Effector CD8-positive, alpha-beta T cell (primary cell): ENCODE measurements at places on chromosomes 5 and 9.
A peak's percentile ranks its signal among the peaks of the same experiment; 100 is the strongest.

GRCh38 chr5:146165460-146165859 is 17.0 kb downstream of the LARS1 start:
- no peak for DNase-seq

DNA sequence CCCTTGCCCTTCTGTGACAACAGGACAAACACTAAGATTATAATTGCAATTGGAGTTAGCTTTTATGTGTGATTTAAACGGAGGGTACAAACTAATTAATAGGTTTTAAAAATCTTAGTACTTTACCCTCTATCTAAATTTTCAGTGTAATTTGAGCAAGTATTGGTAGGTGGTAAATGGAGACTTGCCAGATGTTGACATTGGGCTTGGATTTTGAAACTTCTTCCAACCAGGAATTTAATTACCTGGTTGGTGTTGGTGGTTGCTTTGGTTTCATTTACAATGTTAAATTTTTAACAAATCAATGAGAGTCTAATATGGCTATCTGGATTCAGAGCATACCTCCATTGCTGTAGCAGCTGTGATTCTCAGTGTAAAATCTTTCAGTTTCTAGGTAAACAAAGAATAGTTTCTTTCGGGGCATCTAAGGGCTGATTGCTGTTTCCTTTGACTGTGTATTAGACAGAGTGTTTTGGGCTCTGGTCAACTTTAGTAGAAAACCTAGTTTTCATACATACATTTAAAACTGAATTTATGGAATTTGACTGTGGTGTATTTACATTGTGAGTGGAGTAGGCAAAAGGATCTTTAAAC is 1.9 kb downstream of the DAPK1 start:
- no peak for DNase-seq

DNA sequence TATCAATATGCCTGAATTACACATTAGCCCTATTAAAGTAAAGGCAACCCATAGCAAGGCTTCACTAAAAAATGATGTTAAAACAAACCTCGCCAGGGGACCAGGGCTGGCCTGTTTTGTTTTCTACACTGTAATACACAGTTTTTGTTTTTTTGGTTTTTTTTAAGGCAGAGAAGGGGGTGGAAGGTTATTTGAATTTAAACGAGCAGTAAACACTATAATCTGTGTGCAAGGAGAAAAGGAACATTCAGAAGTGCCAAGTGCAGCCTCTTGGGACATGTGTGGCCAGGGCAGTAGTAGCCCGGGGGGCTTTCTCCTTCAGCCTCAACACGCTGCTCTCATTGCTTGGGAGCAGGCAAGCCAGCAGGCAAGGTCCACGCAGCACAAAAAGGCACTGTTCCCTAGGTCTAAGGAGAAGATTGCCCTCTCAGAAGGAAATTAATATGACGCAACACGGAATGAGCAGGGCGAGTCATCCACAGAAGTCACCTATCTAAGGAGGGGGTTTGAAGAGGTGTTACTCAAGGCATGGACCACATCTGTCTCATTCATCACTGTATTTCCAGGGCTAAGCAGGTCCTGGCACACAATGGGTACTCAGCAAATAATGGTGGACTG is 16.2 kb downstream of the SIL1 start:
- DNase-seq = no peak

DNA sequence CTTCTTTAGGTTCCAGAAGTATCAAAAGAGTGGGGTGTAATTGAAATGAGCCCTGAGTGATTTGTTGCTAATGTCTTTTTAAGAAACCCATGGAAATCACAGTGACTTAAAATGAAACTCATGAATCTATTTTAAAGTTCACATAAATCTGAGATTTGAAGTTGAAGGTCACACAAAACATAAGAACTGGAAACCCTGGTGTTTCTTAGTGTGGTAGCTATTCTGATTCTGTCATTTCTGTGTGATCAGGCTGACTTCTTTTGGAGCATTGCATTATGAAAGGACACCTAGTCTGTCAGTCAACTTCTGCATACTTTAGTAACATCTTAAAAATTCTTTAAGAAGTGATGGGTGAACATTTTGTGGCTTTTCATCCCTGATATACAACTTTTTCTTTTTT is 448.8 kb downstream of the TLE4 start:
- no peak for DNase-seq

DNA sequence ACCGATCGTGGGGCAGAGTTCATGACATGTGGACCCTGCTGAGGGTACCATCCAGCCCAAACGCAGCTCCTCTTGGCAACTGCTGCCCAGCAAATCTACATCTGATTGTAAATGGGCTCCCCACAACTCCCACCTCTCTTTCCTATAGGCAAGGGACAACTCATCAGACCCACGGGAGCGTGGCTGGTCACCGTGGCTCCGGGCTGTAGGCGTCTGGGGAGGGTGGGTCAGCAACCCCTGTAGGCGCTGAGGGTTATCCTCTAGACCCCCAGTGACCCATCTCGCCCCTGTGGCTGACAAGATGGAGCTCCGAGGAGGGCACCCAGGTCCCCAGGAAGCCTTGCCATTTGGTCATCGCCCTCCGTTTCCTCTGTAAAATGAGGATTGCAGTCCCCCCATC is 122.4 kb downstream of the ZNF354C start:
- no peak for DNase-seq

- no peak for DNase-seq
These were observed 58.7 kb upstream of the GPR151 start for GRCh38 chr5:146574713-146575112.

GRCh38 chr9:136952321-136952850 is 313 bp downstream of the LCN12 start:
- no peak for DNase-seq

- DNase-seq = no peak
These were observed 217.0 kb downstream of the DOCK8 start for GRCh38 chr9:431701-432100.

DNA sequence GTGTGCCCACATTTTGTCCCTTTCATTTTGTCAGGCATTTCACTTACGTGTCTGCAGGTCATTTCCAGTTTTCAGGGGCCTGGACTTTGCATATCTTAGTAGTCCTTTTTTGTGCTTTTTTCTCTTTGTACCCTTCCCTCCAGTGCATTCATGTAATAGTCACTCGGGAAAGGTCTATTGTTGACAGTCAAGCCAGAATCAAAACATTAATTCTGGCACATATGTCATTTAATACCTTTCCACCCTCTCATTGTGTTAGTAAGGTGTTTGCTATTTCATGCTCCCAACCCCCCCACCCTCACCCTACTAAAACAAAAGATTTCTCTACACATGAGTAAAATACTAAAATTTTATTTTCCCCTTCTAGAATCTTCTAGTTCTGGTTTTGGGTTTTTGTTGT is 42.7 kb downstream of the UGCG start:
- DNase-seq = no peak

GRCh38 chr5:43073597-43074546 is 33.8 kb upstream of the ANXA2R start:
- peak; percentile 18 for DNase-seq

DNA sequence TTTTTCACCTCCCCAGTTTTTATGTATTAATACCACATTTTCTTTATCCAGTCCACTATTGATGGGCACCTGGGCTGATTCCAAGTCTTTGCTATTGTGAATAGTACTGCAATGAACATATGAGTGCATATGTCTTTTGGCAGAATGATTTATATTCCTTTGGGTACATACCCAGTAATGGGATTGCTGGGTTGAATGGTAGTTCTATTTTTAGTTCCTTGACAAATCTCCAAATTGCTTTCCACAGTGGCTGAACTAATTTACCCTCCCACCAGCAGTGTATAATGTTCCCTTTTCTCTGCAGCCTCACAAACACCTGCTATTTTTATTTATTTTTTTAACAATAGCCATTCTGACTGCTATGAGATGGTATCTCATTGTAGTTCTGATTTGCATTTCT is 340.2 kb downstream of the ADAMTS6 start:
- no peak for DNase-seq

DNA sequence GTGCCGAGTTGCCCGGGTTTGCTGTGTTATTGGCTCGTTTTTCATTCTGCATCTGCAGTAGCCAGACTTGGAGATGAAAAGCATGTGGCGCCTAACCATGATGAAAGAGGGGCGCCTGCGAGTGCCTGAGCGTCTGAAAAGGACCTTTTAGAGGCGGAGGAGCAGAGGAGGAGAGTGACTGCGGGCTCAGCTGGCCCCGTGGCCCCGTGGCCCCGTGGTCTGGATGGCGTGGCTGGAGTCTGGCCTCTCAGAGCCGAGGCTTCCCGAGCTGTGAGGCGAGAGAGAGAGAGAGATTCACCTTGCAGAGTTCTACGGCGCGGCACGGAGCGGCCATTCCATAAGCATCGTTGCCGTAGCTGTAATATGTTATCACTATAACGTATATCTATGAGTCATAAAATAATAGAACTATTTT is 55.3 kb upstream of the RNU6ATAC start:
- DNase-seq = no peak

DNA sequence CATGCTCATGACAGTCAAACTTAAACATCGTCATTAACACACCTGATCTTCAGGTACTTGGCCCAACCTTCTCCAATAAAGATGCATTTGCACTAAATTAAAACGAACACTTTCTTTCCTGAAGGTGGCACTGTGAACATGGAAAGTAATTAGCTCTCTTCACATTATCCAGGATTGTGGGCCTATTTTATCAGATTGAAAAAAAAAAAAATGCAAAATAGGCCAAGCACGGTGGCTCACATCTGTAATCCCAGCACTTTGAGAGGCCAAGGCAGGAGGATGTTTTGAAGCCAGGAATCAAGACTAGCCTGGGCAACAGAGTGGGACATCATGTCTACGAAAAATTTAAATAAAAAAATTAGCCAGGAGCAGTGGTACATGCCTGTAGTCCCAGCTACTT is 14.4 kb upstream of the CDC20B start:
- DNase-seq = no peak

DNA sequence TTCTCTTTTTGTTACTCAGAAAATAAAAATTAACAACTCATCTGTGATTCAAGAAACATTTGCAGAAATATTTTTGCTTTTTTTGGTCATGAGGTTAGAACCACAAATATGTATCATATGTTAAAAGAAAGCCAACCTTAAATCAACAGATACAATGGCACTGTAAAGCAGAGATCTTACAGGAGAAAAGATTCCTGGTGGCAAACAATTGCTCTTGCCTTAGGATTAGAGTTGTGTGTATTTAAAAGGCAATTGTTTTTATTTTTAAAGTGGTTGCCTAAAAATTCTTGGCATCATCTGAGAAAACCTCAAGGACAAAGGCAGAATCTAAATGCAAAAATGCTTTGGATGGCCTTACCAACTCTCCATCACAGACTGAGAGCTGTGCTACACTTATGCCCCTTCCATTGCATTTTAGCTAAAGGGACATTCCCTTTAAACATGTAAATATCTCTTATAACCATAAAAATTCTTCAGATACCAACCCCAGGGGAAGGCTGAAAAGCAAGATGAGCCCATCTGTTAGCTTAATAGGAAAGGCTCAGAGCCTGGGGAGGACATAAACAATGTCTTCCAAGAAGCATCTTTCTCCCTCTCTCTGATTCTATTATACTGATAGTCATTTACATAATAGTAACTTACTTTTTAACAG is 100.4 kb downstream of the FAM114A2 start:
- no peak for DNase-seq

GRCh38 chr9:111828193-111828592 is 33.5 kb upstream of the SHOC1 start:
- no peak for DNase-seq
